A549 treated with DMSO at 1 μM for 4 hours (cell line): ENCODE measurements at places on chromosomes 13 and 19. TPM values are rescaled to one million over a fixed set of nuclear protein-coding genes. Genes with fewer than 3 reads are reported as not detected.

MEDAG gene
- 0.08 to 0.18 TPM (median 0.14 TPM) in 4 of 5 replicates, not detected in the other for total RNA-seq

UBE2L5 gene
- total RNA-seq: not detected in 5 replicates

WDR87 gene
- total RNA-seq: not detected in 5 replicates

PRR19 gene
- 4.0 to 5.1 TPM (median 4.3 TPM) in 5 replicates for total RNA-seq

STX10 gene
- total RNA-seq: 46.2 to 61.2 TPM (median 55.5 TPM) in 5 replicates

PPP1R12C gene
- total RNA-seq: 57.3 to 91.8 TPM (median 81.7 TPM) in 5 replicates

GPR4 gene
- 0.07 to 0.15 TPM (median 0.09 TPM) in 4 of 5 replicates, not detected in the other for total RNA-seq
